Activated naive CD4-positive, alpha-beta T cell treated with Interleukin-2 at 50 U/mL for 16 hours (primary cell): ENCODE measurements at places on chromosomes 11 and 22.

DNA sequence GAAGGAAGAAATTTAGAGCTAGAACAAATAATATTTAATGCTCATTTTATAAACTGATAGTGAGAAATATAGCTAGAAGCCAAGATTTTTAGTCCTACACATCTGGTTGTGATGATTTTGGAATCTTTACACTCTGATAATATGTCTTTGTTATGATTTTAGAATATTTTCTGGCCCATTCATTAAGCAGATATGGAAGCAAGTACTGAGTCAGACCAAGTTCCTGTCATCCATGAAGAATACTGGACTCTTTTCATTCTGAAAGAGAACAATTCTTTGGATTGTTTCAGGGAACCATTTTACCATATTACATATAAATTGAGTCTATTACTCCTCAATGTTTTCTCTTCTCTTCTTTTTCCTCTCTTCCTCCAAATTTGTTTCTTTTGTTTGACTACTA, 227.4 kb downstream of the TMEM135 start:
- DNase-seq: no peak

DNA sequence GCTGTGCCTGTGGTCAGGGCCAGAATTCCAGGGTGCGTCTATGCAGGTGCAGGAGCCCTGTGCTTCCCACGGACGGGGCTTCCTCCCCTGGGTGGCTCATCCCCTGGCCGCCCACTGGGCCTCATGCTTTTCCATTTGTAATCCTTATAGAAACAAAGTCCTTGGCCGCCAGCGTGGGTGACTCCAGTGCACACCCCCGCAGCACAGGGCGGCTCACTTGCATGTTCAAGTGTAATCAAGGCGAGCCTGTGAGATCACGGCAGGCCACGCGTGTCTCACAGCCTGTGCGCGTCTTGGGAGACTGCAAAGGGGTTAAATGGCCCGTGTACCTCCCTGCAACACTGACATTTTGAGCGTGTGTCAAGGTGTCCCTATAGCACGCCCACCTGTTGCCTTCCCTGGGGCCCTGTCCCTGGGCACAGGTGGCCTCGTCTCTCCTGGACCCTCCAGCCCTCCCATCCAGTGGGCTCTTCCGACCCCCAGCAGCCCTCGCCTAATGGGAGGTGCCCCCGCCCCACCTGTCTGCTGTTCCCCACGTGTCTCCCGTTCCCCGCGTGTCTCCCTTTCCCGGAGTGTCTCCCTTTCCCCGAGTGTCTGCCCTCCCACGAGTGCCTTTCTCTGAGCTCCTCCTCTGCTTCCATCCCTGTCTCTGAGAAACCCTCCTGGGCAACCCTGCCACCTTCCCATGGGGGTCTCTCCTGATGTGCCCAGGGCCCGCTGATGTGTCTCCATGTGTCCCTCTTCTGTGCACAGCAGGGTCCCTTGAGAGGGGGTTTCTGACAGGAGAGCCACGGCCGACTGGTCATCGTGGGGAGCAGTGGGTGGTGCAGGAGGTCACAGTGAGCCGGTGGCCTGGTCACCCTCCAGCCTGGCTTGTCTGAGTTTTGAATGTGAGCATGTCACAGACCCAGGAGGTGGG, 1215.3 kb downstream of the BRD1 start:
- no peak for DNase-seq

GRCh38 chr11:69575296-69576068, 65.5 kb upstream of the CCND1 start:
- DNase-seq: no peak

- no peak for DNase-seq
Observed at GRCh38 chr11:10900681-10901415, 43.0 kb upstream of the ZBED5 start.

- DNase-seq: no peak
Observed at GRCh38 chr11:30479899-30480298, 106.3 kb downstream of the MPPED2 start.

DNA sequence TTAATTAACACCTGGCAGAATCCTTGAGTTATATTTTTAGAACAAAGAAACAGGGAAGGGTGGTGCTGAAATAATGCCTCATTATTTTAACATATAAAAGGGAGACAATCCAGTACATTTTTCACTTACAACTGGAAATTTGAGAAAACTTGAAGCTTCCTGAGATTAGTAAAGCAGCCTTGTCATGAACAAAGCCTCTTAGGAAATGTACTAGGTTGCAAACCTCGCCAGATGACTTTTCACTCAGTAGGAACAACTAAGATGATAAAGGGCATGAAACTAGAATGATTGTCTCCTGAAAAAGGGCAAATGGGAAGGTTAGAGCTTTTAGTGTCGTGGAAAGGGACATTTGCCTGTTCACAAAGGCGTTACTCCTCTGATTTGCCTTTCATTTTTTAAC, 289.6 kb downstream of the ETS1 start:
- no peak for DNase-seq

DNA sequence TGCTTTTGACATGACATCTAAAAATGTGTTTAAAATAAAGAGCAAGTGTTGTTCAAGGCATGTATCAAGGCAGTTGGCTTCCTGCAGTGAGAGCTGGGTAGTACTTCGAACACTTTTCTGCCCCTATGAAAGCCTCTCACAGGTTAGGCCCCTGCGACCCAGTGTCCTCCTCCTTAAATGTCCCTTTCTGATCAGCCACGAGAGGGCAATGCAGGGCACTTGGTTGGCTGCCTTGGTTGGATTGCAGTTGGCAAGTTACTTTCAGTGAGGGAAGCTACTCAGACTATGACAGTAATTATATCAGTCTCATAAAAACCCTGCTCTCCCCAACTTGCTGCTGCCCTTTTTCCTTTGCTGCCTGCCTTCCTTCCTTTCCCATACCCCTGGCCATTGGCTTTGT, 743.8 kb downstream of the NTM start:
- no peak for DNase-seq

GRCh38 chr11:44357711-44358110, 47.8 kb upstream of the ALX4 start:
- DNase-seq: no peak

DNA sequence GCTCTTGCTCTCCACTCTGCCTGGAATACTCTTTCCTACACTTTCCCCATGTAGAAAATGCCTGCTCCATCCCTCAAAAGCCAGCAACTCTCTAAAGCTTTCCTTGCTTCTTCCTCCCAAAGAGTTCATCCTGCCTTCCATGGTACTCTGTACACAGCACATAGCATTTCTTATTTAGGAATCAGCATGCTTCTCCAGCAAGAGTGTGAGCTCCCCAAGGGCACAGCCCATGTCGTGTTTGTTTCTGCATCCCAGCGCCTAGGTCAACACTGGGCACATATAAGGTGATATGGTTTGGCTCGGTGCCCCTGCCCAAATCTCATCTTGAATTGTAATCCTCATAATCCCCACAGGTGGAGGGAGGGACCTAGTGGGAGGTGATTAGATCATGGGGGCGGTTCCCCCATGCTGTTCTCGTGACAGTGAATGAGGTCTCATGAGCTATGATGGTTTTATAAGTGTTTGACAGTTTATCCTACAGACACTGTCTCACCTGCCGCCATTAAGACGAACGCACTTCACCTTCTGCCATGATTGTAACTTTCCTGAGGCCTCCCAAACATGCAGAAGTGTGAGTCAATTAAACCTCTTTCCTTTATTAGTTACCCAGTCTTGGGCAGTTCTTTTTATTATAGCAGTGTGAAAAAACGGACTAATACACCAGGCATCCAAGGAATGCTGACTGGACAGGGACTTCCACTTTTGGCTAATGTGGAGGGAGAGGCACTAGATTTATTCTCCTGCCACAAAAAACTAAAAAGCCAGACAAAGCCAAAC, 8.2 kb downstream of the VPS37C start:
- DNase-seq: no peak

- no peak for DNase-seq
Observed at GRCh38 chr22:40441761-40442390, 71.5 kb downstream of the SGSM3 start.

DNA sequence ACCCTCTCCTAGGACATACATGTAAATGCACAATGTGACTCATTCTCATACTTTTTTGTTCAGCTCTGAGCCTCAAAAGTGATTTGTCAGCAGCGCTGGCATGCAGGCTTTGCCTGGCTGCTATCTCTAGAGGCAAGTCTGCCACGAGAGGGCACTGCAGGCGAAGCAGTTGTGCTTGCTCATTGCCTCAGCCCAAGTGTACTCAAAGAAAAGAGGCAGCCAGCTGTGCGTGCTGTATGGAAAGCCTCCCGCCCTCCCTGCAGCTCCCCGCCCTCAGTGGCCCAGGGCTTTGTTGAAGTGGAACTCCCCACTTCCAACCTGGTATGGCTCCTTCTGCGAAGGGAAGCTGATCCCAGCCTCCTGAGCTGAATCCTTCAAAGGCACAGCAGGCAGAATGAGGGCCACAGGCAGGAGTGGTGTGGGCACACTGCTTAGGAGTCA, 16.3 kb downstream of the SDHAF2 start:
- DNase-seq: peak; percentile 83

DNA sequence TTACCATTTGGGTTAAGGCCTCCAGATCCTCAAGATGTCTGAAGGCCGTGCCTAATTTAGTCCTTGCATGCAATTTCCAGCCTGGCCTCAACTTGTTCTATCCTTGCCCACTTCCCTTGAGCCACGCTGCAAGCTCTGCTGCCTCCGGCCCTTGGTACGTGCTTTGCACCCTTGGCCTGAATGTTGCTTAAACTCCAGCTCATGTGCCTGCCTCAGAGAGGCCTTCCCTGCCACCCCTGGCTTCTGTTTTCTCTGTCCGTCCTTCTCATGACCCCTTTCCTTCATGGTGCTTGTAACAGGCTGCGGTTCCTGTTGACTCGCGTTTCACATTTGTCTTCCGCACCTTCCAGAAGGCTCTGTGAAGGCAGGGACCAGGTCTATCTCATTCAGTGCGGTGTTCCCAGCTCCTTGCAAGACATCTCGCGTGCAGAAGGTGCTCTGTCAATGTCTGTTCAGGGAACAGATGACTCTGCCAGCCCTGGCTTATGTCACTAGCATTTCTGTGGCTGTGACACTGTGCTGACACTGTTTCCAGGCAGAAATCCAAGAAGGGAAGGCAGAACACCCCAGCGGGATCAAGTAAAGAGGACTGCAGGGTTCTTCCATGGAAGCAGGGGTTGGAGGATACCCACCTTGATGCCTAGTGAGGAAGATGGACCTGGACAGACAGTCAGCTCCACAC, 61.8 kb downstream of the FBLN1 start:
- DNase-seq: no peak

GRCh38 chr22:19520566-19521305, 3.5 kb downstream of the CLDN5 start:
- no peak for DNase-seq

GRCh38 chr11:124880290-124880611, 15.0 kb downstream of the ROBO3 start:
- no peak for DNase-seq

DNA sequence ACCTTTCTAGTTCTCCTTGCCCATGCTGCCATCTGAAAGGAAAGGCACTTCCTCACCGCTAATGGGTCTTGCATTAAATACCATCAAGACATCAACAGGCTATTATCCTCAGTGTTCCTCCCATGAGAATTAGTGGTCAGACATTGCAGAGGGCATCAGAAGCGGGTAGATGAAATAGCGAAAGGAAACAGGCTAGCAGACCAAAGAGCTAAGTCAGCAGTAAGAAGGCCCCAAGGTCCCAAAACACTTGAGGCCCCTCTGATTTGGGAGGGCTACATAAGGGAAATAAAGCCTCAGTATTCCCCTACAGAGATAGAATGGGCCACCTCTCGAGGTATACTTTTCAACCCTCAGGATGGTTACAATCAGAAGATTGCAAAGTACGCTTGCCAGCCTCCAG, 12.9 kb downstream of the KCNJ11 start:
- DNase-seq: no peak

DNA sequence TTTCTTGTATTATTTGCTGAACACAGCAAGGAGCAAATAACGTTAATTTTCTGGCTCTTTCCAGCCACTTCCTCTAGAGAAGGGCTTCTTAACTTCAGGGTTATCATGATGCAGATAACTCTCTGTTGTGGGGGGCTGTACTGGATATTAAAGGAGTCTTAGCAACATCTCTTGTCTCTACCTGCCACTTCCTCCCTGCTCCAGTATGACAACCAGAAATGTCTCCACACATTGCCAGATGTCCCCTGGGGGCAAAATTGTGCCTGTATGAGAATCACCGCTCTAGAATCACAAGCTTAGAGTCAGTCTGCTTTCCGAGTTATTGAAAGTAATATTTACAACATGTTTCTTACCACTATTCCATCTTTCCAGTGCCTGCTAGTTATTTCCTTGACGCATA, 6.8 kb downstream of the JRKL start:
- no peak for DNase-seq

GRCh38 chr11:75189911-75190310, 39.0 kb downstream of the SLCO2B1 start:
- DNase-seq: no peak

GRCh38 chr11:89463266-89463780, 27.9 kb downstream of the NOX4 start:
- no peak for DNase-seq

DNA sequence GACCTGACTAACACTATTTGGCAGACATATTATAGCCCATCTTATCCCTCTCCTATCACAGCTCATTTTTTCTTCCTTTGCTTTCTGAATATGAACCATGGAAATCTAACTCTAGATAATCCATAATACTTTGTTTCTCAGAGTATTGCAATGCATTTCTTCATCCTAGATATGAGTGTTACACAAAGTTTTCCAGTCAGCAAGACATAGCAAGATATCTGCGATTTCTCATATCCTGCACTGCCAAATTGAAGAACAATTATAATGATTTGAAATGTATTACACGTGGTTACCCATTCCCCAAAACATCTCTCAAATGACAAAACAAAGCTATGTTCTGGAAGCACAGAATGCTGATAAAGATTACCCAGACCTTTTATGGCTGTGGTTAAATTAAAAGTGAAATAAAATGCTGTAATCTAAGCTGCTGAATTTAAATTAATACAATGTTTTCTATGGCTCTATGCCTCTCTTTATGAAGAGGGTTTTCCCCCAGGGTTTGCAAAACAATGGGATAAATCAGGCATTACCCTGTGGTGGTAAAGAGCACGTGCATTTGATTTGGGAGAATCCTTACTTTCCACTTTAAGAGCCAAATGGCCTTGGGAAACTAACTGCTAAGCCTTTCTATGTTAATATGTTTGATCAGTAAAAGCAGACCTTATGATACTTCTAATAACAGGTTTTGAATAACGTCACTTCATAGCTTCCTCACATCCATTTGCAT, 1291.0 kb upstream of the CNTN5 start:
- no peak for DNase-seq

DNA sequence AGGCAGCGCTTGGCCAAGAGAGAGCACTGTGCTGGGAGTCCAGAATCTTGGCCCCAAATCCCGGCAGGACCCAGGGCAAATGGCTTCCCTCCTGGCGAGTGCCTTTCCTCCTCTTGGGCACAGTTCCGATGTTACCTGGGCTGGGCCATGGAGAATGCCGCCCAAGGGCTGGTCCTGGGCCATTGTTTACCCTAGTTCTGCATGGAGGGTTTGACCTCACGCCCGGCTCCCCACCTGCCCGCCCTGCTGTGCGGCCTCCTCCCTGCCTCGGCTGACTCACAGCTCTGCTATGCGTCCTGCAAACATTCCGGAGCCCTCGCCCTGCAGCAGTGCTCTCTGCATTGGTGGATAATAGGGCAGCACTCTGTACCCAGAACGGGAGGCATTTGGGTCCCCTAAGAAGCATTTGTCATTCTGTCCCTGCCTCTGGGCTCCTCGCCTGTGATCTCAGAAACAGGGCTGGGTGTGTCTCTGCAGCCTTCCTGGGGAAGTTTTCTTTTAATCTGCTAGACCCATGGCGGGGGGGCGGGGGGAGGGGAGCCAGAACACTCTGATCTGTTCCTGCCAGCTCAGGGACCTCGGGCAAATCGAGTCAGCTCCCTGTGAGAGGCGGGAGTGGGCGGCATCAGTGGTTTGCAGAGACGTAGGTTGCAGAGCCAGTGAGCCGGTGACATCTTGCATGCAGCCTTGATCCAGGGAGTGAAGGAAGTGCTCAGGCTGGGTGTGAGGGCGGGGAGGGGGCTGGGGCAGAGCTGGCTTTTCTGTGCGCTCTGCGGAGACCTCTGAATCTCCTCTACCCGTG, 32.9 kb upstream of the SMIM38 start:
- peak; percentile 79 for DNase-seq
